CD4-positive, CD25-positive, alpha-beta regulatory T cell (primary cell): ENCODE measurements at places on chromosomes 11 and 22. TPM values are rescaled to one million over a fixed set of nuclear protein-coding genes. Genes with fewer than 3 reads are reported as not detected.

Gene SLC22A12
- total RNA-seq, result not detected

Gene CTSW
- 12.4 TPM for total RNA-seq

Gene IPO7
- 67.9 TPM for total RNA-seq

Gene NAALADL1
- 16.4 TPM for total RNA-seq

Gene GAL3ST1
- total RNA-seq, result 0.44 TPM

Gene MS4A6E
- not detected for total RNA-seq

Gene ACTN3
- total RNA-seq, result not detected

Gene OR52N4
- total RNA-seq, result 1.6 TPM

DNA sequence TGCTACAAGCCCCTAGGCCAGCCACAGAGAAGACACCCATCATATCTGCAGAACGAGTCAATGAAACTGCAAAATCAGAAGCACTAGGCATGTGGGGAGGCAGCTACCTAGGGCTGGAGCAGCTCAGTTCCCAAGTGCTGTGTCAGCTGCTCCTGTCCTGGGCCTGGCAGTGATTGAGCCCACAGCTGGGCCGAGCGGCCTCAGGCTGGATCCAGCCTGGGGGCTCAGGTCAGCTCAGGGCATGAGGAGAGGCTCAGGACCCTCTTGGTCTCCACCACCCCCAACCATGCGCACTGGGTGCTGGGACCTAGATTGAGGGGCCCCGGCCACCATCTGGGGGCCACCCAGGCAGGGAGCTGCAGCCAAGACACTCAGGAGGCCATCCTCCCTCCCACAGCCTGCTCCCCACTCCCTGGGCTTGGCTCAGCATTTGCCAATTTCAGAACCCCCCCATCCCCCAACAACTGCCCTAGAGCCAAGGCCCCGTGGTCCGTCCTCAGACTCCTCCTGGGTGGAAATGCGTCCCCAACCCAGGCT is 2.4 kb upstream of the TNNT3 start:
- no peak overlapping the region for H3K4me3 ChIP-seq
- H3K36me3 ChIP-seq, result no peaks in the 10 kb centered on the region
- H3K4me1 ChIP-seq, result no peaks in the 10 kb centered on the region
- no peaks in the 10 kb centered on the region for H3K27me3 ChIP-seq
- H3K27ac ChIP-seq, result no peak overlapping the region

- no peak for DNase-seq
- H3K4me1 ChIP-seq, result no peaks in the 10 kb centered on the region
- H3K4me3 ChIP-seq, result no peak overlapping the region
These were observed 3.9 kb downstream of the CRYBB2 start for GRCh38 chr22:25223269-25223850.

- H3K36me3 ChIP-seq, result no peaks in the 10 kb centered on the region
- no peaks in the 10 kb centered on the region for H3K4me1 ChIP-seq
- no peak overlapping the region for H3K4me3 ChIP-seq
- DNase-seq, result no peak
- H3K27me3 ChIP-seq, result peaks cover 6% of the 10 kb centered on the region
- H3K27ac ChIP-seq, result no peak overlapping the region
These were observed 621.3 kb downstream of the ETS1 start for GRCh38 chr11:127965939-127966668.

- no peaks in the 10 kb centered on the region for H3K4me1 ChIP-seq
- DNase-seq, result no peak
- H3K36me3 ChIP-seq, result no peaks in the 10 kb centered on the region
- no peak overlapping the region for H3K4me3 ChIP-seq
- H3K27ac ChIP-seq, result no peak overlapping the region
- peaks cover 5% of the 10 kb centered on the region for H3K27me3 ChIP-seq
These were observed 5.1 kb upstream of the CLPB start for GRCh38 chr11:72439455-72439854.

- peaks cover 7% of the 10 kb centered on the region for H3K36me3 ChIP-seq
- no peak overlapping the region for H3K4me3 ChIP-seq
- no peak for DNase-seq
- no peaks in the 10 kb centered on the region for H3K4me1 ChIP-seq
These were observed 406.0 kb downstream of the TBC1D22A start for GRCh38 chr22:47168441-47168840.

DNA sequence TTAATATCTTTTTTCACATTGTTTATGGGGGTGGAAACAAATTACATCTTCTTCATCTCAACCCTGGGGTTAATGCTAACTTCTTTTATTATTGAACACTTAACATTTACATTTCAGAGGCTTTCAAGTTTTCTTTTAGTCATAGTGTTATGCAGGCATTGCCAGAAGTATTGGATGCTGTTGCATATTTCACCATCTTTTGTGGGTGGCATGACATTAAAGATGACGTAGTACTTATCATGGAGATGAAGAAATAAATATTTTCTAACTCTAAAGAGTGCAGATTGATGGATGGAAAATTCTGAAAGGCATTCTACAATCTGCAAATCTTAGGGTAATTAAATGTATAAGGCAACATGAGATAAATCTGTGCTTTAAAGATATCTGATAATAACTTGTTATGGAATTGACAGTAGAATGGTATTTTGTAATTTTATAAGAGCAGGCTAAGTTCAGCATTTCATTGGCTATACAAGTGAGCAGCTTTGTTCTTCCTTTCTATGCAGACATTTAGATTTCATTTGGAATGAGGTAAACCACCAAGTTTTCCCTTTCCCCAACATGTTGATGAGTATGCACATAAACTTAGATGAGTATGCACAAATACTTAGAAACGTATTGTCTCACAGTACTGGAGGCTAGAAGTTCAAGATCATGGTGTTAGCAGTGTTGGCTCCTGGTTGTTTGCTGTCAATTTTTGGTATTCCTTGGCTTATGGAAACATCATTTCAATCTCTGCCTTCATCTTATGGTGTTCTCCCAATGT is 924.4 kb downstream of the METTL15 start:
- no peak for DNase-seq
- H3K36me3 ChIP-seq, result no peaks in the 10 kb centered on the region
- no peak overlapping the region for H3K27ac ChIP-seq
- no peaks in the 10 kb centered on the region for H3K4me1 ChIP-seq
